CD4-positive, alpha-beta T cell treated with Interleukin-6 for 4 hours (primary cell): ENCODE measurements at places on chromosomes 3 and 15.
A peak's percentile ranks its signal among the peaks of the same experiment; 100 is the strongest.

- peak; percentile 32 for DNase-seq
Observed at GRCh38 chr15:85534031-85534430, 153.6 kb downstream of the AKAP13 start.

DNA sequence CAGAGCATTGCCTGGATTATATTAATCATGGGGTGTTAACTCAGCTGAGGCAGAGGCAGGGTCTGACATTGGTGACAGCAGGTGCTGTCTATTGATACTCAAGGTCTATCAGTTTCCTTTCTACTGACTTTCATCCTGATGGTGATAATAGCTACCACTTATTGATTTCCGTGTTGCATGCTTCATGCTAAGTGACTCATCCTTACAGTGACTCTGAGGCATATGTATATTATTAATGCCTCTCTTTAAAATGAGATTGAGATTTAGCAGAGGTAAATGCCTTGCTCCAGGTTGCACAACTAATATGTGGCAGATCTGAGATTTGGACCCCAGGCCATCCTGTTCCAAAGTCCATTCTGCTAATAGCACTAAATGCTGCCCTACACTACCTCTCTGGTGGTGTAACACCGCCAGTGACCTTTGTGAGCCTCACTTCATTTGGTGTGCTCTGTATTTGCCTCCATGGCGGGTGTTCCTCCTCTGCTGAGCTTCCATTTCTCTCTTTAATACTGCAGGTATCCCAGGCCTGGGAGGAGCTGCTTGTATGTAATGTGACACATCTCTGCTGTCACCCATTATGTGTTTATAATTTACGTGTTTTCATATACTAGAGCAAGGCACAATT is 50.4 kb downstream of the GPR171 start:
- DNase-seq: no peak

DNA sequence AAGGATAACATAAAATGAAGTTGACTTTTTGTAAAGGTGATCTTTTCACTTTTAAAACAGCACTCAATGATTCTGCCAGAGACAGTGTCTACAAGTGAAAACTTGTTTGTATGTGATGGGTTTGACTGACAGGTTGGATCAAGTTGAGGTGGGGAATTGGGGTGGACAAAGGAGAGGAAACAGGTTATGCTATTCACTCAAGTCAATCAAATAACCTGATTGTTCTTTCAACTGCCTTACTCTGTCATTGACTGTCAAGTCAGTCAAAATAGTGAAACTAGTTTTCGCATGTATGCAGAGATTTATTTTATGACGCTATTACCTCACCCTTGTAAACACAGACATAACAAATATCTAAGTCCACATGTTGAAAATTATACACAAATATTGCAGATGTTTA is 187.7 kb downstream of the ROBO2 start:
- no peak for DNase-seq

GRCh38 chr3:37968813-37969595 is 21.6 kb upstream of the VILL start:
- no peak for DNase-seq

DNA sequence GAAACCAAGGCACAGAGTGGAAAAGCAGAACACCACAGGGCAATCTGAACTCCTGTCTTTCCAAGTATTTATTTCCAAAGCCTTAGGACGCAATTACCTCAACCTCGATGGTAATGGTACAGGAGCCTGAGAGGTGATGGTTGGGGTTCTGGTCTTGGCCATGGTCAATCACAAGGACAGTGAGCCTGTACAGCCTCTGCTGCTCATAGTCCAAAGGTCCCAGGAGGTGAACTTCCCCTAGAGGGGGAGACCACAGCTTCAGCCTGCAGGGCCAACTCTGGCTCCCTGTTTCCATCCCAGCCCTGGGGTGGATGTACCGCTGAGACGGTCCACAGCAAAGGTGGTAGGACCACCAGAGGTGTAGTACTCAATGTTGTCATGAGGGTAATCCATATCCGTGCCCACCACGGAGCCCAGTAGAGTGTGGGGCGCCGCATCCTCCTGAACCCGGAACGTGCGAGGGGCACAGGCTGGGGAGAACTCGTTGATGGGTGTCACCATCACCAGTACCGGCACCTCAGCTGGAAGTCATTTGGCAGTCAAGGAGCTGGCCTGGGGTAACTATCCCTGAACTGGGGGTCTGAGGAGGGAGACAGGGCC is 6.1 kb downstream of the CDHR4 start:
- no peak for DNase-seq

GRCh38 chr3:99878005-99878404 is 60.3 kb downstream of the CMSS1 start:
- DNase-seq: no peak

DNA sequence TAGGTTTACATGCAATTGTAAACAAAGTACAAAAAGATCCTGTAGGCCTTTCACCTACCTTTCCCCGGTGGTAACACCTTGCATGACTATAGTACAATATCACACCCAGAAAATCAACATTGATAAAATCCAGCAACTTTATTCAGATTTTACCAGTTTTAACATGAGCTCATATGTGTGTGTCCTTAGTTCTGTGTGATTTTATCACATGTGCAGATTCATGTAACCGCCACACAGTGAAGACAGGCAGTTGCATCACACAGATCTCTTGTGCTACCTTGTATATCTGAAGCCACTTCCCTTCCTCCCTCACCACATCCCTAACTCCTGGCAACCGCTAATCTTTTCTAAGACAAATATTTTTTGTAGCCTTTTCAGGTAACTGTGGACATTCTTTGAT is 183.5 kb upstream of the C2CD4B start:
- DNase-seq: no peak

DNA sequence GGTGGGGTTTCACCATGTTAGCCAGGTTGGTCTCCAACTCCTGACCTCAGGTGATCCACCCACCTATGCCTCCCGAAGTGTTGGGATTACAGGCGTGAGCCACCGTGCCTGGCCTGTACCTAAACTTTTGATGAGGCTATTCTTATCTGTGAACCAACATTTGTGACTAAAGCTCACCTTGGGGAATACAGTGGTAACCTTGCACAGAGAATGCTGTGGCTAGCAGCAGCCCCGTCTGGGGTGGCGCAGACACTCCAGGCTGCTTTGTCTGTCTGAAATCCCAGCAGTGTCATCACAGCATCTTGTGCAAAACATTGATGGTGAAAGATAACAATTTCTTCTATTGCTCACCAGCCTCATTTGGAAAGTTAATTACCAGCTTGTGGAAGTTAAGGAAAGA is 58.9 kb downstream of the CMTM8 start:
- peak; percentile 82 for DNase-seq

- DNase-seq: peak; percentile 29
Observed at GRCh38 chr3:72274493-72275330, 489.8 kb upstream of the PROK2 start.
